ENCODE measurements at places on chromosomes 2 and 18. TPM values are rescaled to one million over a fixed set of nuclear protein-coding genes. Genes with fewer than 3 reads are reported as not detected.

- DNase-seq, result no peak
Observed at GRCh38 chr2:240161087-240161750, 20.8 kb upstream of the OTOS start.

- DNase-seq, result no peak
Observed at GRCh38 chr2:129864719-129865118, 114.7 kb upstream of the RAB6C start.

GRCh38 chr2:130759906-130760753 is 4.8 kb downstream of the AMER3 start:
- peak; percentile 15 for DNase-seq

DNA sequence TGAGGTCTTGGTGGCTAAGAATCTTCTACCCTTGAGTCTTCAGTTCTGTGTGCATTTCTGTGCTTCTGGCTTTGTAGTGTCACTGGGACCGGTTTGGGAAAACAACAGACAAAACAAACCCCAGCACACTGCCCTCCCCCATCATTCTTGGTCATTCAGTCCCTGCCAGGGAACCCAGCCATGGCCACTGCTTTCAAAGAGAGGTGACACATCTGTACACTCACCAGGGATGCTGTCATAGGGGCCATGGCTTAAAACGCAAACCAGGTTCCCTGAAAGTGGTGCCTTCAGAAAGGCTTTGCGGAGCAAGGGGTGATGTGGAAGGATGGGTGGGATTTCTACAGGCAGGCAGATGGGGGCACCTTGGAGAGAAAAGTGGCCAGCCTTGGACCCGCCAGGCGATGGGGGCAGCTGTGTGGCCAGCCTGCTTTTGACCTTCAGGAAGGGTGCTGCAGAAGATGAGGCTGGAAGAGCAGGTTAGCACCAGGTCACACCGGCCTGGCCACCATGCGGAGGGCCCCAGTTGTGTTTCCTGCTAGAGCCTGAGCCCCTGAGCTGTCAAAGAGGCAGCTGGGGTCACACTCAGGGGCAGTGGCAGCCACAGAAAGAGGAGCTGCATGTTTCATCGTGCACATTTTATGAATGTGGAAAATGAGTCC is 101.3 kb downstream of the INHBB start:
- peak; percentile 42 for DNase-seq

DNA sequence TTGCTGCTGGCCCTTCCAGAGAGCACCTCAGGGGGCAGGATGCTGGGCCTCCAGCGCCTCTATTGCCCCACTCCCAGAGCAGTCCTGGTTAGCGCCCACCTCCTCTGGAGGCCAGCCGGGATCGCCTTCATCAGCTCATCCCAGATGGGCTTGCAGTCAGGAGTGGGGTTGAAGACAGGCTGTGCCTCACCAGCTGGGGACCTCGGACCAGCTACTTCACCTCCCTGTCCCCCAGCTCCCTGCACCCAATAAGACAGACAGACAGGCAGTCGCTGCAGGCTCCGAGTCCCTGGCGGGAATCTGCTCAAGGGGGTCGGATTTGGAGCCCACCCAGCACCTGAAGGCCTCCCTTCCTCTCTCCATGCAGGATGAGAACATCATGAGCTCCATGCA is 18.9 kb upstream of the FAHD2A start:
- no peak for DNase-seq

ARID5A gene
- 44.8 TPM for total RNA-seq

DNA sequence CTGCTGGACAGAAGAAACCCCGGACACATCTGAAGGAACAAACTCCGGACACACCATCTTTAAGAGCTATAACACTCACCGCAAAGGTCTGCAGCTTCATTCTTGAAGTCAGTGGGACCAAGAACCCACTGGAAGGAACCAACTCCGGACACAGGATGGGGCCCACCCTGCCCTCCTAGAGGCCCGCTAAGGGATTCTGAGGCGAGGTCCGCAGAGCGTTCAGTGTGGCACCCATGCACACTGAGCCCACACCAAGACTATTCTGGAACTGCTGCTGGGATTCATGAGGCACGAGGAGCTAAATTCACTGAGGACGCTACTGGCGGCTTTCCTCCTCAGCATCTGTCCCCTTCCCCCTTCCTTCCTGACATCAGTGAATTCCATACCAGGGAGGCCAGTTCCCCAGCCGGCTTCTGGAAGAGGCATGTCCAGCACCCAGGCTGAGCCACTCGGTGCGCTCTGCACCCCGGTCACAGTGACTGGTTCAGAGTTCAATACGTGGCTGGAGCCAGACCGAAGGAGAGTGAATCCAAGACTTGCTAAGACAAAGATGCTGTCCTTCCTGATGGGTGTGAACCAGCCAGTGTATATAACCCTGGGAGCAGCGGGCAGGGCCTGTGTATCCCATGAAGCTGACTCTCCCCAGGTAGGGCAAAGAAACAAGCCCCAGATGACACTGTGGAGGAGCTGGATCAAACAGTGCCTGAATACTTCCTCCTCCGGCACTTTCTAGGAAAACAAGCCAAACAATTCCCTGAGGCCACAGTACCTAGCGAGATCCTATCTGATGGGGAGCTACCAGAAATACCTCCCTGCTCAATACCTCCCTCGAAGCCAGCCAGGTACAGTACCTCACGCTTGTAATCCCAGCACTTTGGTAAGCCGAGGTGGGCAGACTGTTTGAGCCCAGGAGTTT is 11.1 kb downstream of the HDAC4 start:
- no peak for DNase-seq

- no peak for DNase-seq
Observed at GRCh38 chr18:413233-413632, 87.3 kb downstream of the COLEC12 start.

DNA sequence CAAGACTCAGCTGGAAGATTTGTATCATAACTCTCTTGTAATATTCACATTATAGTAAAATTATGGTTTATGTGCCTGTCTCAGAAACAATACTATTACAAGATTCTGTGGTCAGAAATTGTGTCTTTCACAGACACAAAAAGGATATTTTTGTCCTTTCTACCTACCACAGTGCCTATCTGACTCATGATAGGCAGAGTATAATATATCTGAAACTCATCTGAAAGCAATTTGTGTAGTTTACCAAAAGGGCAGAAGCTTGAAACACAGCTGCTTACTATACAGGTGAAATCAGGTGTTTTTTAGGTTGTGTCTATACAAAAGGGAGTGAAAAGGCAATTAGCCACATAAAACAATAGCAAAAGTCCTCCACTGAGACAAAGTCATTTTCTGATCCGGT is 10.9 kb downstream of the TMEM200C start:
- no peak for DNase-seq

PLGLB2 gene
- 4.8 TPM for total RNA-seq

DNA sequence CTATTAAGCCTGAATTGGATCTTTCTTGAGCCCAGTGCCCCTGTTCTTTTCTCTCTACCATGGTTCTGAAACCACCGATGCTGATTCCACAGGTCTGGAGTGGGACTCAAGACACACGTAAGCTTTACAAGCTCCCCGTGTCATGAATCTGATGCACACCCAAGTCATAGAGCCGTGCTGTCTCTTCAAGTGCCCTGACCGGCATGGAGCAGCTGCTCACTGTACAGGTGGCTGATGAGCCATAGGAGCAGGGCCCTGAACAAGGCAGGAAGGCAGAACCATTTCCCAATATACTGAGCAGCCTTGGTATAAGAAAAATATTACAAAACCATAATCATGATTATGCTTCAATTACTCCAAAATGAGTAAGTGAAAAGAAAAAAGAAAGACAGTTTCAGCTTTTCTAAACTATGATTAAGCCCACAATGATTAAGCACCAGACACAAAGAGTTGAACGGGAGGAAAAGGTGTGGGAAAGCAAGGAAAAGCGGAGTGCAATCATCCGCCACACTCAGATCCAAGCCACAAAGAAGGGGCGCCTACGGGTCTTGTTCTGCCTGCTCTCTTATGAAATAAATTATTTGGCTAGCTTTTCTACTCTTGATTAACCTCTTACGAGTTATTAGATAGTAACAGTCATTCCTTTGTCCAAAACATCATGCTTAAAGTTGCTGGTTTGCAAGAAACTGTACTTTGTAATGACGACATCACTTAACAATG is 41.7 kb downstream of the NOL10 start:
- no peak for DNase-seq

ZNF385B gene
- 5.3 TPM for total RNA-seq

FKBP7 gene
- total RNA-seq, result 25.3 TPM

DNA sequence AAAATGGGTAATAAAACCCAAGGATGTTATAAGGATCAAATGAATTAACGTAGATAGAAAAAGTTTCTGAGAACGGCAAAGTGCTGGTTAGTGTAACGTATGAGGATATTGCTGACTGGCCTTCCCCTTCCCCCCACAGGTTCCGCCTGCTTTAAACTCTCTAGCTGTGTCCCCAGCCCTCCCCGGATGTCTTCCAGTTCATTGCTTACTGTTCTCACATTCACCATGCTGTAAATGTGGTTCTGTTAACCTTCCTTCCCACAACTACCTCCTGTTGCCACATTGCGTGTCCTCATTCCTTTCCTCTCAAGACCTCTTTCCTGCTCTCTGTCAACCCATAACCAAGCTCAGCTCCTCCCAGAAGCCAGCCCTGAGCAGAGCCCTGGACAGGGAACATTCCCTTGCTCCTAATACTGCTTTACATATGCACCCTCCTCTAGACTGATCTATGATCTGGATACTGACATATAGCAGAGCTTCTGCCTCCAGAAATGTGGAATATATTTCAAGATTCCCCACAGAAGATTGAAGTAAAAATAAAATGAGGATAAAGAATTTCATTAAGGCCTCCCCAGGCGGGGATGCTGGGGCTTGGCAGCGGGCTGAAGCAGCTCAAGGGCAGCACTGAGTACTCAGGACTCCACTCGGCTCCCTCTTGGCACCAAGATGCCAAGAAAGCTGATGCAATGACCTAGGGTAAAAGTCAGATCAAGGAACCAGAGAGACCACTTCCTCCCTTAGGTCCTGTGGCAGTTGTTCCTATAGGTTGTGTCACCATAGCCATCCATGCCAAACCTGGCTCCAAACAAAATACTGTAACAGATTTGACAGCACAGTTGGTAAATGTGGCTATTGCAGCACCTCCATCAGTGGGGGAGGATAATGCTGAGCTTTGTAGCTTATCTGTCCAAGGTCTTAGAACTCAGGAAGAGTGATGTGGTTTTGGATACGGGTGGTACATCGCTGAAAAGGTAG is 136.4 kb upstream of the PIK3C3 start:
- DNase-seq, result no peak

Data from sciatic nerve (tissue), 2 donors.